Smooth muscle cell of the umbilical artery (primary cell): ENCODE measurements at places on chromosomes 6 and 20. TPM values are rescaled to one million over a fixed set of nuclear protein-coding genes. Genes with fewer than 3 reads are reported as not detected.

Gene SKIC2
- 60.3 and 63.7 TPM in 2 replicates for total RNA-seq

Gene DLGAP4
- total RNA-seq = 9.5 and 28.2 TPM in 2 replicates

Gene MMP24
- total RNA-seq = 0.89 and 1.0 TPM in 2 replicates

Gene RAET1E
- 0.14 TPM in 1 of 2 replicates, not detected in the other for total RNA-seq

Gene TRIM15
- not detected in 2 replicates for total RNA-seq

Gene SLC25A27
- total RNA-seq = 2.4 and 3.6 TPM in 2 replicates

Gene GATA5
- not detected in 2 replicates for total RNA-seq

Gene CDSN
- total RNA-seq = not detected in 2 replicates

Gene TBXT
- total RNA-seq = not detected in 2 replicates

Gene STX11
- total RNA-seq = 0.59 and 1.2 TPM in 2 replicates

Gene HRH3
- not detected in 2 replicates for total RNA-seq

Gene DLK2
- total RNA-seq = 0.30 and 1.6 TPM in 2 replicates

Gene FOXC1
- 0.30 and 2.0 TPM in 2 replicates for total RNA-seq

Gene PRR18
- not detected in 2 replicates for total RNA-seq

Gene CLPSL1
- total RNA-seq = not detected in 2 replicates

Gene OXT
- total RNA-seq = not detected in 2 replicates

Gene NKAIN2
- total RNA-seq = not detected in 2 replicates

Gene CST5
- total RNA-seq = not detected in 2 replicates

Gene APOM
- 0.60 and 0.89 TPM in 2 replicates for total RNA-seq

Gene DEFB124
- total RNA-seq = not detected in 2 replicates

Gene C6orf132
- total RNA-seq = 1.5 and 2.5 TPM in 2 replicates

Gene MUCL3
- not detected in 2 replicates for total RNA-seq
